ENCODE measurements at places on chromosomes 16 and 17.
A peak's percentile ranks its signal among the peaks of the same experiment; 100 is the strongest.

DNA sequence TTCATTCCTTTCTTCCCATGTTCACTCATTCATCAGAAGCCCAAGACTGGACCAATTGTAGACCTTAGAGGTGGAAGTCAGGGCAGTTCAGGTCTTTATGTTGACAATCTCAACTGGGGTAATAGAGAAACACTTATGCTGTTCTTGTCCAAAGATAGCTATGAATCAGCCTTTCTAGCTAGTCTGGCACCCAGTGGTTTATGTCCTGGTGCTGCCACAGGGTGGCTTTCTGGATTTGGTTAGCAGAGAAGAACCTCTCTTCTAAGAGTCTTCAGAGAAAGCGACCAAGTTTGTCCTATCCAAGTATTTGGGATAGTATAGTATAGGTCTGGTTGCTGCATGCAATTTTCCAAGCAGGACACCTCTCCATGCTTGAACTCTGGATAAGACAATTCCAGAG lies 83.3 kb downstream of the NOG start:
- no peak for DNase-seq

GRCh38 chr17:42386777-42387657 lies 1.2 kb downstream of the STAT3 start:
- DNase-seq: no peak

- peak; percentile 82 for DNase-seq
Observed at GRCh38 chr16:10922328-10923145, 19.7 kb downstream of the DEXI start.

DNA sequence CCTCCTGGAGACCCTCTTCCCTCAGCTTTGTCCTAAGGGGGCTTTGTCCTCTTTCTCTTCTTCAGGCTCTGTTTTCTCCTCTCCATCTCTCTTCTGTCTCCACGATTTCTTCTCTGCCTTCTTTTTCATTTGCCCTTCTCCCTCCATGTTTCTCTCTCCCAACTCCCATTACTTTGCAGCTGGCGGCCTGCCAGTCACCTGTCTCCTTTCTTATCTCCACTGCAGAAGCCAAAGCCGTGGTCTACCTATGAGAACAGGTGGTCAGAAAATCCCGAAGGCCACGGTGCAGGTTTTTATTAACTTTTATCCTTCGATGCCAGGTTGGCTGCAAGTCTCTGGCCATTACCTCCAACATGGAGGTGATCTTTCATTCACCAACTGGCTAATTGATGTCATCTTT lies 45.1 kb downstream of the FZD2 start:
- no peak for DNase-seq

DNA sequence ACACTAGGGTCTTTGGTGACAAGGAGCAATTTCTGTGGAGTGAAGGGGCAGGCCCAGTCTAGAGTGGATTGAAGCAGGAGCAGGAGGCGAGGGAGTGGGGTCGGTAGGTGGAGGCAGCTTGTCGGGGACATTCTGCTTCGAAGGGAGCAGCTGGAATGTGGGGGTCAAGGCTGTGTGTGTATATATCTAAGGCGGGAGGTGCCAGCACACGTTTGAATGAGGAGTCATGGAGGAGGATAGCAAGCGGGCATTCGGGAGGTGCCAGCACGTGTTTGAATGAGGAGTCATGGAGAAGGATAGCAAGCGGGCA lies 17.7 kb downstream of the NT5M start:
- no peak for DNase-seq

GRCh38 chr16:24688359-24688758 lies 41.1 kb upstream of the TNRC6A start:
- DNase-seq: no peak

DNA sequence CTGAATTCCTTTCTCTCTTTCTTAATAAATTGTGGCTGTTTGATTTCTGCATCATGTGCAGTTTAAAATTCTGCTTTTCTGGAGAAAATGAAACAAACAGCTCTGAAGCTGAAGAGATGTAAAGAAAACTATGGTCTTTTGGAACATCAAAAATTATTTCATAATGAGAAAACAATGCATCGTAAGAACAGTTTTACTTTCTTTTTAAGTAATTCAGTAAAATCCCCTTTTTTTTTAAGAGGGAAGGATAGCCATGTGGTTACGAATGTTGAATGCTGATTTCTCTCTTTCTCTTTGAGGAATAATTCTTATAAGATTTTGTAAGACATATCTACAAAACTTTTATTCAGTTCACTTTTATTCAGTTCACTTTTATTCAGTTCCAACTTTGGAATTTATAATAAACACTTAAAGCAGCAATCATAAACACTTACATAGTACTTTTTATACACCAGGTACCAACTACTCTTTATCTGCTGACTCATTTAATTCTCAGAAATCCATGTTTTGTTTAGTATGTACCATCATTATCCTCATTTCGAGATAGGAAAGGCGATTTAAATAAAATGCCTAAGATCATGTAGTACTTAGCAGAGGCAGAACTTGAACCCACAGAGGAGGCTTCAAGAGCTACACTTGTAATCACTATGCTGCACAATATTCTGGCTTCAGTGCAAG lies 26.6 kb downstream of the CNTNAP4 start:
- DNase-seq: no peak
